Mesenchymal stem cell (in vitro differentiated cells and primary cell): ENCODE measurements at places on chromosomes 1 and 21.

- DNase-seq, result no peak
Observed at GRCh38 chr1:69139007-69139406, 428.7 kb upstream of the LRRC7 start.

GRCh38 chr1:52600533-52601179 lies 1.5 kb upstream of the GPX7 start:
- DNase-seq, result no peak

DNA sequence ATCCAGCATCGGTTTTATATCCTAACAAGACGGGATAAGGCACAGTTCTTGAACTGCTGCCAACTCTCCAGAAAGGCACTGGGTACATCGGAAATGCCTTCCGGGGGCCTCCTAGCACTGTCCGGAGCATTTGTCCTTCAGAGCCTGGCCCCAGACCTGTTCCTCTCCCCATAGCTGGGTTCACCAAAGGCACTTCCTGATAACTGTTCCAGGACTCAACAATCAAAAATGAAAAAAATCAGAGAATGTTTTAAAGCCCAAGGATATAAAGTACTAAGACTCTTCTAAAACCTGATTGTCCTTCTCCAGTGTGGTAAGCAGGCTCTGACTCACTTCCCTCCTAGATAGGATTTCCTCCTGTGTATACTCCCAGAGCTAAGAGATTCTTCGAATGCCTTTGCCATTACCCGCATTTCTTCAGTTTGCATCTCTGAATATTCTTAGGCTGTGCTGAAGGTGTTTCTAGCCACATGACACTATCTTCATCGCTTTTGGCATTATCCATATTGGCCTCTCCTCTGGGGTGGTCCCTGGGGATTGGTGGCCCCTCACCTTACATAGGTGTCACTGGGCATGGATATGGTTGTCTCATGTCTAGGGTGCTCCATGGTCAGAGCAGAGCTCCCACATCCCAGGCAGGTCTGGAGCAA lies 112.9 kb downstream of the ZBTB18 start:
- peak; percentile 95 for DNase-seq

- DNase-seq, result no peak
Observed at GRCh38 chr1:63103682-63104081, 218.7 kb upstream of the FOXD3 start.

DNA sequence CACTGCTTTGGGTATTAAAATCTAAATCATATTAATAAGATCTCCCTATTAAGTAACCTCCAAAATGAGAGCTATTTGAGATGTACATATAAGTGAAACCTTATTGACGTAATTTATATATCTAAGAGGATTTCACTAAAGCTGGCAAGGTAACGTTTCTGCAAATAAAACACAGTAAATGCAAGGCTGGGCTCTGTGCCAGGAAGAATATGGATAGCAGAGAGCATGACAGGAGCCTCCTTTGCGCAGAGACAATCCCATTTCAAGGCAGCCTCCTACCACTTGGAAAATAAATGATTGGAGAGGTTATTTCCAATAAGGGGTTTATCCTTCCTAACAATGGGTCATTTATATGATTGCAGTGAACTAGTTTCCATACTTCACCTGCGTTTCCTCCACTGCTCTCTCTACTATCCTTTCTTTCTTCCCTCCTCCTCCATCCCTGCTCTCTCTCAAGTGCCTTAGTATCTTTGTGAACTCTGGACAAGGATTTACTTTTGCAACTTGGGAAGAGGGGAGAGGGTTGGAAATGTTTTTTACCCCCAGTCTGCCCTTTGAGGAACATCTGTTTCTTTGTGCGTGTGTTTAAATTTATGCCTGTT lies 3.0 kb upstream of the NFIA start:
- peak; percentile 27 for DNase-seq

GRCh38 chr1:206117151-206117948 lies at the start of gene AVPR1B:
Gene AVPR1B, minus strand, starts transcription at chr1:206117388. Its CDS starts 498 bp downstream, at chr1:206116890.
- peak; percentile 18 for DNase-seq

DNA sequence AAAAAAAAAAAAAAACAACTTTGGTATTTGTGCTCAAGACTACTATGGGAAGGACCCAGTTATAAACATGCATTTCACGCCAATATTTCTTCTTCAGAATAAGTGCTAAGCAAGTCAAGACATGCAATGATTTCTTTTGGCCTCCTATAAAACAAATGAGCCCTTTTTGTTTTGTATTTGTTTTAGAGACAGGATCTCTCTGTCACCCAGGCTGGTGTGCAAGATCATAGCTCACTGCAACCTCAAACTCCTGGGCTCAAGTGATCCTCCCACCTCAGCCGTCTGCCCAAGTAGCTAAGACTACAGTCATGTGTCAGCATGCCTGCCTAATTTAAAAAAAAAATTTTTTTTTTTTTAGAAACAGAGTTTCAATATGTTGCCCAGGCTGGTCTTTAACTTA lies 348.7 kb downstream of the PCP4 start:
- no peak for DNase-seq

- no peak for DNase-seq
Observed at GRCh38 chr1:71566413-71566812, 485.6 kb upstream of the ZRANB2 start.

GRCh38 chr1:48530727-48531351 lies 58.8 kb upstream of the SPATA6 start:
- DNase-seq, result peak; percentile 13

DNA sequence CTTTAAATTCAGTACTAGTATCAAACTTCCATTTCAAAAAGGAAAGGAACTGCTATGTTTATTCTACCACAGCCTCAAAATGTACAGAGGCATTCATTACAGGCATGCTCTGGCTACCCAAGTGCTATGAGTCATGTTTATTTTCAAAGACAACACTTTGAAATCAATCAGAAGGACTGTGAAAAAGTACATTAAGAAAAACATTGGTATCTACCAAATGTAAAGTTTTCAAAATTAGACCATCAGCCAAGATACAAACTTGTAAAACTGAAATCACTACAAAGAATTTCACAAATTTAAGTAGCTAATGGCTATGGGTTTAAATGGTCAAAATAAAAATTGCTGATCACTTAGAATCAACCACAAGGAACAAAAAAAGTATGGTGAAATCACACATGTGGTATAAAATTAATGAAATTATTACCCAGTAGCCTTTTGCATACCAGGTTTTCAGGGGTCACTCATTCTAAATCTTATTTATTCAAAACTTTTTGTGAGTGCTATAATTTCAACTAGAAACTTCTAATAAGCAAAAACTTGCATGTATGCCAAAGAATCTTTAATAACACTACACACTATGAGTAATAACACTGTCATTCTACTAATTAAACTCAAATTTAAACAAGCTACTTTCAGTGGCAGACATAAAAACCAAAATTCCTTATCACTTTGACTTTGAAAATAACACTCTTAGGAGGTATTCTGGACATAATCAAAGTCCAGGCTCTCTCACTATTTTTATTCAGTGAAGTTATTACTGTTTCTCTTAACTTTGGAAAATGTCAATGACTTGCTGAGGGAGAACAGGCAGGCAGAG lies 49.2 kb downstream of the ENAH start:
- DNase-seq, result peak; percentile 84

DNA sequence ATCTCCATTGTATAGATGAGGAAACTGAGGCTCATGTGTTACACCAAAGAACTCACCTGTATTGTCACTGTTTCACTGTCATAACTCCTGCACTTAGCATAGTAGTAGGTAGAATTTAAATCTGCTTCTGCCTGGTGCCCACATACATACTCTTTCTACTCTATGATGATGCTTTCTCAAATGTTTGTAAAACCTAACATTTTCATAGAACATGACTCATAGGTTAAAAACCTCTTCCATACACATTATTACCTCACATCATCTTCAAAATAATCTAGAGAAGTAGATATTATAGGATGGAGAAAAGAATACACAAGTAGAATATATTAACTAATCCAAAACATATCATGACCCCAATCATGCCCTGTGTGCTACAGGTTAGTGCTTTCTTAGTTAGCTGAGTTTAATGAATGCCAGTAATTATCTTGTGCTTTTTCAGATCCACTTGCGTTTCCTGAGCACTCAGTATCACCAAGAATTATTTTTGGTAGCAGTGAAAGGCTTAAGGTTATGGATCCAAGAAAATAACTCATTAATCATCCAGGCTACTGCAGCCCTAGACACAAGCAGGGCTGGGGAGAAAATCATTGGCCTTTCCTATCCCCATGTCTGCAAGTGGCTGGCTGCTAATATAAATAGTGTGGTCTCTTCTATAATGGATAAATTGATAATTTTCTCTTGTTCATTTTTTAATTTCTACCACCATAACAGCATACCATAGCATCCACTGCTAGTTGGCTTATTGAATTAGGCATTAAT lies 156.9 kb downstream of the LRRC40 start:
- DNase-seq, result no peak

GRCh38 chr1:145980457-145980994 lies 15.9 kb downstream of the TXNIP start:
- DNase-seq, result no peak

DNA sequence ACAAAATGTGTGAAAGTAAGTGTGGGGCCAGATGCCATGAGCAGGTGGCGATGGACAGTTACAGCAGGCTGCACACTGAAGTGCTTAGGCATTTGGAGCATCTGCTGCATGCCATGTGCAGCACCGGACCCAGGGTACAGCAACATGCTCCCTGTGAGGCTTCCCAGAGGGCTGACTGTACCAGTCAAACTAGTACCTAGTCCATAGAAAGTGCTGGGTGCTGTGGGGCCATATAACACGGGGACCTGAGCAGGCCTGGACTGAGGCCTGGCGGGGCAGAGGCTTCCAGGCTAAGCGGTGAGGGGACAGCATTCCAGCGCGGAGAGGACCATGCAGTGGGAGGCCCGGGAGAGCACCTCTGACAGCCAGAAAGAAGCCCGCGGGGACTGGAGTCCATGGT lies 29.9 kb upstream of the PKP1 start:
- no peak for DNase-seq

DNA sequence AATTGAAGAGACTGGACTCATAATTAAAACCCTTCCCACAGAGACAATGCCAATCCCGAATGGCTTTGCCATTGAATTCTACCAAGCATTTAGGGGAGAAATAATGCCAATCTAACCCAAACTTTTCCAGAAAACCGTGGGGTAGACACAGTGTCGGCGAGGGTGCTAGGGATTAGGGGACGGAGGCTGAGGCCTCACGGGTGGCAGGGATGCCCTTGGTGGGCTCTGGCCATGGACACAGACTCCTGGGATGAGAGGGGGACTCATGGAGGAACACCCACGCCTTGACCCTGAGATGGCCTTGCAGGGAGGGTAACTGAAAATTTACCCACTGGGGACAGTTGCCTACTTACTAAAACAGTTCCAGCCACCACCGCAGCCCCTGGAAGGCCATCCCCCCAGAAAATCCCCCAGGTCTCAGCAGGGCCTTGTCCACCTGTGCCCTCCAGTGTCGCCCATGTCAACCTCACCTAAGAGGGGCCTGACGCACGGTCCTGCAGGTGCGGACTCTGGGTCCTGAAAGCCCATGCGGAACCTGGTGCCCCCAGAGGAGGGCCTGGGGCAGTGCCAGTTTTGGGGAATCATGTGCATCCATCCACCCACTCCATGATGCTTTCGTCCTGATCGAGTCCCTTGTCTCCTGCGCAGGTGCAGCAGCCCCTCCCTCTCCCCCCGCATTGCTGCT lies 1.9 kb downstream of the KRTAP10-5 start:
- DNase-seq, result no peak

- DNase-seq, result no peak
Observed at GRCh38 chr1:40352126-40352525, 21.4 kb upstream of the SMAP2 start.

GRCh38 chr1:975365-975764 lies 6.5 kb downstream of the PERM1 start:
- DNase-seq, result no peak

DNA sequence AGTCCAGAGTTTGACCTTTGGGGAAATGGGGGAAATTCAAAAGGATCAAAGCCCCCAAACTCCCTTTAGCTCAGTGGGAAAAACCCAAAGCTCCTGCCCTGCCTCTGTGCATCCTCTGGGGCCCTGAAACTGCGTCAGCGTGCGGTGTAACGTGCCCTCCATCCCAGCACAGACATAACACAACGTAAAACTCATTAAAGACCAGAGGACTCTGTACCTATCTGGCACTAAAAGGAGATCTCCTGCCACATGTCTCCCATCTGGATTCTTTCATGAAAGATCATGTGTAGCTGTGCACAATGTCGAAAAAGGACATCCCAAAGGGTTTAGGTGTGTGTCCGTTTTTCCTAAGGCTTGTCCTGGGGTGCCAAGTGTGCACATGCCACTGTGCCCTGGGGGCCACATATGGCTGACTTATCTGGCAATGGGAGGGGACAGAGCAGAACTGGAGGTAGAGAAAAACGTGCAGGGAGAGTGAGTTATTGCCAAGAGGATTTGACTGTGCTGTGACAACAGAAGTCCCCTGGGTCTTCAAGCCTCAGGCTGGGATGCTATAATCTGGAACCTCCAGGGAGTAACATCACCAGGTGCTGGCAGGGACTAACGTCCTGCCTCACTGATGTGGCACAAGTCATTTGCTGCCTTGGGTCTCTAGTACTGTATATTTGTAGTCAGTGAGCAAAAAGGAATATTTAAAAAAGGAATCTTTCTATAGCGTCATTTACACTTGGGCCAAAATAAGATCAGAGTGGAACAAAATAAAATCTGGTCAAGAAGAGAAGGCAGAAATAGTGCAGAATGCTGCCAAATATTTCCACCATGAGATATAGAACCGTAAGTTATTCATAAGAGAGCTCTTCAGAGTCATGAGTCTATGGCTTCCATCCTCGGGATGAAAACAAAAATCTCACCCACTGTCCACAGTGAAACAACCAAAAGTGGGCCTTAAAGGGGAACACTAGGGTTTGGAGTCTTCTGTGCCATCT lies 52.3 kb downstream of the ITPKB start:
- DNase-seq, result no peak

DNA sequence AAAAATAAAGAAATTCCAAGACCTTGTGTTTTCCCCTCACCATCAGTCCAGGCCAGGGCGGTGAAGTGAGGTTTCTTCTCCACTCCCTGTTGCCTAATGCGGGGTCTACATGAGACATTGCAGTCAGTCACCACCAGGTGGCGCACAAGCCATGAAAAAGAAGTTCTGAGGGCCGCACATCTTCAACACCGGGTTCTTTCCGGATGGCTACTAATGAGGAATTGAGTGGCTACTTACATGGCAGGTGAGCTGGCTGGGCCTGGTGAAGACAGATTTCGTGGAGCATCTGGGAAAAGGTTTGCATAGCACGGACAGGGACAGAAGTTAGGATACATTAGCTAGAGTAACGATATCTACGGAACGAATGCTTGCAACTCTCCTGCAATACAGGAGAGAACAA lies 15.8 kb upstream of the S100A11 start:
- peak; percentile 79 for DNase-seq

DNA sequence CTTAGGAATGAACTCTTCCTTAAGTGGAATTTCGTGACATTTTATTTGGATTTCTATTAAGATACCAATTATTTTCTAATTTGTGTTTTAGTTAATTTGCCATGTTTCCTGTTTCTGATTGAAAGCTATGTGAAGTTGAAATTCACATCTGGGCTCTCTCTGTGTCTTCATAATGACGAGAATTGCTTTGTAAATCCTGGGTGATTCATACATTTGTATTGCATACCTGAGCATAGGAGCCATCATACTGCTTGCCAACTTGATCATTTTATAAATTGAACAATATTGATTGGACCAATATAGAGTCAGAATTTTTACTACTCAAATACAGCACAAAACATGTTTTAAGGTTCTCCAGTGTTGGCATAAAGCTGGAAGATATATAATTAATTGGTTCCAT lies 817.9 kb downstream of the BRINP3 start:
- no peak for DNase-seq

- no peak for DNase-seq
Observed at GRCh38 chr21:38416791-38417190, 81.5 kb downstream of the ERG start.

GRCh38 chr1:150560576-150561253 lies 11.5 kb downstream of the ADAMTSL4 start:
- DNase-seq, result no peak

GRCh38 chr1:1908506-1908791 lies 6.6 kb upstream of the CALML6 start:
- DNase-seq, result no peak
